ENCODE measurements at places on chromosomes 2 and 18. TPM values are rescaled to one million over a fixed set of nuclear protein-coding genes. Genes with fewer than 3 reads are reported as not detected.

SLC5A7 gene
- total RNA-seq: not detected

- DNase-seq: no peak
Measured at GRCh38 chr2:171726847-171727450, 39.7 kb downstream of the DYNC1I2 start.

GRCh38 chr2:26579025-26579722 is 62.0 kb downstream of the CIB4 start:
- DNase-seq: no peak

- DNase-seq: no peak
Measured at GRCh38 chr18:48866856-48867255, 83.9 kb downstream of the SMAD7 start.

GRCh38 chr2:67642046-67642382 is 244.9 kb downstream of the ETAA1 start:
- no peak for DNase-seq

FLACC1 gene
- total RNA-seq: 0.29 TPM

GRCh38 chr2:113973810-113974209 is 83.9 kb downstream of the ACTR3 start:
- DNase-seq: no peak

DNA sequence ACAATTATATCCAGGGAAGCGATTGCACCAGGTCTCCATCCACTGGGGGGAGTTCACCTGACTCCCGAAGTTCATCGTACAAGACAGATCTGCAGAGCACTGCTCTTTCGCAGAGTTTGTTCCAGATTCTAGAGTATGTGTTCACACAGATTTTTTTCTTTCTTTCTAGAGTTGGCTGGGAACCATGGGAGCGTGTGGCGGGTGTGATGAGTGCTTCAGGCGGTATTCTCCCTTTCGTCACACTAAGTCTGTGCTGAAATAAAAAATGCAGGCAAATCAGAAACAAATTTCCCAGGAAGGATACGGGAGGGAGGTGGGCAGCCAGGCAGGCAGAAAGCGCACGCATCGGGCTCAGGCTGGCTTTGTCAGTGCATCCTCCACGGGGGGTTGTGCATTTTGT is 129.8 kb upstream of the SOX11 start:
- DNase-seq: no peak

DNA sequence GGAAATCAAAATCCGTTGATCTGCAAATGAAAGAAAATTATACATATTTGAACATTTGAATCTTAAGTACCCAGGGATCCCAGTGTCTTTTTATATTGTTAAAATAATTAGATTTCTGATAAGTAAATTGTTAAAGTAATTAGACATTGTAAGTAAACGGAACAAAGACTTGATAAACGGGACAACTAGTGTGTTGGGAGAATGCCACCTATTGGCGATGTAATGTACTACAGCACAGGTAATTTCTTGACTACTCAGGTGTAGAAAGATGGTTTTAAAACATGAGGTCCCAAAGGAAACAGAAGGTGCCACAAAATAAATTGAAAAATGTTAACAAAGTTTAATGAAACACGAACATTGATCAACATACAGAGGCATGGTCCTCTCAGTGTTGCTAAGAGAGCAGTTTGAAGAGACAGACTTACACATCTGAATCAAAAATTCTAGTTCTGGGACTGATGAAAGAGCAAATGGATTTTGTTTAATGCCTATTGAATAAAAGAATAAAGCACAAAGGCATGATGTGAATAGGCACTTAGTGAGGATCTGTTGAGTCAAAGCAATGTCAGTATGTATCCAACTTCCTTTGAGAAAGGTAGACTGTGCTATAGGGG is 103.4 kb upstream of the RASGRP3 start:
- DNase-seq: peak; percentile 19

DNA sequence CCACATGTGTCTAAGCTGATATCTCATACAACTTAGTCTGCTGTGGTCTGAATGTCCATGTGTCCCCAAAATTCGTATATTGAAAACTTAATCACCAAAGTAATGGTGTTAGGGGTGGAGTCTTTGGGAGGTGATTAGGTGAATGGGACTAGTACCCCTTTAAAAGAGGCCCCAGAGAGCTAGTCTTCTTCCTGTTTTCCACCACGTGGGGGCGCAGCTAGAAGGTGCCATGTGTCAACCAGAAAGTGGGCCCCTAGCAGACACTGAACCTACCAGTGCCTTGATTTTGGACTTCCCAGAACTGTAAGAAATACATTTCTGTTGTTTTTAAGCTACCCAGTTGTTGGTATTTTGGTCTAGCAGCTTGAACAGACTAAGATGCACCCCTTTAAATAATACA is 86.6 kb downstream of the ASB1 start:
- DNase-seq: no peak

GRCh38 chr18:63366213-63367052 is 573 bp downstream of the KDSR start:
- DNase-seq: no peak

DES gene
- 0.80 TPM for total RNA-seq

GRCh38 chr2:36433311-36434217 is 78.0 kb downstream of the CRIM1 start:
- DNase-seq: no peak

DNA sequence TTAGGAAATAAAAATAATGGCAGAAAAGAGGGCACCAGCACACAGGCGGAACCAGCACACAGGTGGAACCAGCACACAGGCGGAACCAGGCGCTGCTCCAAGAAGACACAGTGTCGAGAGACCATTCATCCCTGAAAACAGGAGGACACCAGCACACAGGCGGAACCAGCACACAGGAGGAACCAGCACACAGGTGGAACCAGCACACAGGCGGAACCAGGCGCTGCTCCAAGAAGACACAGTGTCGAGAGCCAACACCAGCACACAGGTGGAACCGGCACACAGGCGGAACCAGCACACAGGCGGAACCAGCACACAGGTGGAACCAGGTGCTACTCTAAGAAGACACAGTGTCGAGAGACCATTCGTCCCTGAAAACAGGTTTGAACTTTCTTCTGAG is 115.5 kb upstream of the TMEM18 start:
- DNase-seq: no peak

DNA sequence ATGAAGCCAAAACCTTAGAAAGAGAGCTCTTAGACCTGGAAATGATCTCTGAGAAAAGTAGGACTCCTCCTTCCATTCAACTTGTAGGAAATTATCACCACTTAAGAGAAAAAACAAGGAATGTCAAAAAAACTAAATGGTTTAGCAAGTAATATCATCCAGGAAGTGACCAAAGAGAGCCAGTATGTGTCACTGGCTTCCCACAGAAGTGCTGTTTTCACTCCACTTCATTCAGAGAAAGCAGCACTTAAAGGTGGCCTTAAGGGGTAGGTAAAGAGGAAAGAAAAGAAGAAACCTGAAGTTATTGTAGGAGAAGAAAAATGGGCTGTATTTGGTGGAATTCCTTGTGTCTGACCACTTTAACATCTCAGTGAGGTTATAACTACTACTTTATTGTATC is 414.4 kb upstream of the ETAA1 start:
- DNase-seq: no peak

TWIST2 gene
- not detected for total RNA-seq

- DNase-seq: no peak
Measured at GRCh38 chr18:47552783-47553182, 301.3 kb upstream of the SKOR2 start.

CD207 gene
- not detected for total RNA-seq

DNAH6 gene
- total RNA-seq: 0.31 TPM

ZSWIM2 gene
- not detected for total RNA-seq

All from GM12878 (cell line).